ENCODE measurements at places on chromosomes 2 and 18.

DNA sequence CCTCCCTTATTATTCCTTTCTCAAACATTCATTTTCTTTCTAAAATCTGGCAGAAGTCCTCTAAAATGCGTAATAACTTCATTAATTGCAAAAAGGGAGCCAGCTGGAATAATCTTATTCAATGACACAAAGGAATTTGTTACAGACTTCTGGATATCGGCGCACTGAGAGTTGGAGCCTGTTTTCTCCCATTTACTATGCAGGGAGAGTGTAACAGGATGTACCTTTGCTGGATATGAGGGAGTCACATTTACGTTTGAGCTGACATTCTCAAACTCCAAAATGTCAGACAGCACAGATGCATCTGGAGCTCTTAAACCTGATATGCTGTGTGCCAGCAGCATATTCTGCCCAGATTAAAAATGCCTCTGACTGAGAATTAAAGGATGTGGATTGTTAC is 275.3 kb downstream of the TMX3 start:
- no peak for DNase-seq

GRCh38 chr2:137670111-137670510 is 294.2 kb upstream of the HNMT start:
- DNase-seq: no peak

- no peak for DNase-seq
Measured at GRCh38 chr2:69789175-69789721, 40.2 kb upstream of the GMCL1 start.

- DNase-seq: no peak
Measured at GRCh38 chr2:176432434-176432833, 163.2 kb downstream of the MTX2 start.

DNA sequence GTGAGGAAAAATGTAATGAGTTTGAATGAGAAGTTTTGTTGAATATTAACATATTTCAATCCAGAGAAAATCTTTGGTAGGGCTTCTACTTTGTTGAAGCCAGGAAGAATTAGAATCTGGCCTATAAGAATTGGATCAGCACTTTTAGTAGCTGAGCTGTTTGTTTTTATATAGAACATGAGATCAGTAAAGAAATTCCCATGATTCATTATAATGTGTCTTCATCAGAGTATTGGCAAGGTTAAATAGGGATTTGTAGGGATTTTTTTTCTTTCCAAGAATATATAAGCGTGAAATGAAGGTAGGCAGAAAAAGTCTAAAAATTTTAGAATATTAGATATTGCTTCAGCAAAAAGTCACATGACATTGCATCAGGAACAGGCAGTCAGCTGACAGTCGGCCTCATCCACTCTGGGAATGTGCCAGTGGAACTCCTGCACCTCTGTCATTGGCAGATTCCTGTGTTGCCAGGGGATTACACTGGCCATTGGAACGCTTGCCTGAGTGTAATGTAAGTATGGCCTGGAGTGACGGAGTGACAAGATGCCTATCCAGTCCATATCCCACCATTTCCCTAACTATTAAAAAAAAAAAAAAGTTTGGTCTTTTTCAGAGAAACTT is 60.6 kb downstream of the SERTAD2 start:
- DNase-seq: no peak

- DNase-seq: no peak
Measured at GRCh38 chr2:83859553-83859952, 599.5 kb downstream of the SUCLG1 start.

DNA sequence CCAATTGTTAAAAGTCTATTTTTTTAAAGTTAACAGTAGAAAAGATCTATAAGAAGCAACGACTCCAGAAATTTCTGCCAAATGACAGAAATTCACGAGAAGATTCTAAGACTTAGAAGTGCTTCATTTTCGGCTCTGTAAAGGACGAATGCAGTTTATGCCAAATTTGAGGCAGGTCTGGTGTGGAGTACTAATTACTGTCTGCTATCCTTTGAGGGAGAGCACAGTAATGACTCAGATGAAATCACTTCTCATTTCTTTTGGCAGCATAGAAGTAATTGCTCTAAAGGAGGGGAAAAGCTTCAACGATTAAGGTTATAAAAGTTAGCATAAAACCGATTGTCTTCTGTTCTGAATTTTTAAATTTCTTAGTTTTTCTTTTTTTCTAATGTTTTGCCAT is 11.4 kb downstream of the G6PC2 start:
- peak; percentile 30 for DNase-seq

GRCh38 chr2:70717431-70718038 is 50.5 kb downstream of the ADD2 start:
- DNase-seq: no peak

GRCh38 chr18:34522603-34523002 is 187.5 kb upstream of the DTNA start:
- DNase-seq: no peak

DNA sequence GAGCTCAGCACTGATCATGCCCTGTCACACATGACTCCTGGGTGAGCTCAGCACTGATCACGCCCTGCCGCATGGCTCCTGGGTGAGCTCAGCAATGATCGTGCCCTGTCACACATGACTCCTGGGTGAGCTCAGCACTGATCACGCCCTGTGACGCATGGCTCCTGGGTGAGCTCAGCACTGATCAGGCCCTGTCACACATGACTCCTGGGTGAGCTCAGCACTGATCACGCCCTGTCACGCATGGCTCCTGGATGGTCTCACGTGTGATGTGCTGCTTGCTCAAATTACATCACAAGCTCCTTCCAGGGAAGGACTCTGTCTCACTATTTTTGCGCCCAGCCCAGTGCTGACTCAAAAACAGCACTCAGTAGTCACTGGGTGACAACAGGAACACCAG is 258.0 kb downstream of the HDAC4 start:
- DNase-seq: no peak

GRCh38 chr2:107419191-107419590 is 407.5 kb upstream of the RGPD4 start:
- no peak for DNase-seq

DNA sequence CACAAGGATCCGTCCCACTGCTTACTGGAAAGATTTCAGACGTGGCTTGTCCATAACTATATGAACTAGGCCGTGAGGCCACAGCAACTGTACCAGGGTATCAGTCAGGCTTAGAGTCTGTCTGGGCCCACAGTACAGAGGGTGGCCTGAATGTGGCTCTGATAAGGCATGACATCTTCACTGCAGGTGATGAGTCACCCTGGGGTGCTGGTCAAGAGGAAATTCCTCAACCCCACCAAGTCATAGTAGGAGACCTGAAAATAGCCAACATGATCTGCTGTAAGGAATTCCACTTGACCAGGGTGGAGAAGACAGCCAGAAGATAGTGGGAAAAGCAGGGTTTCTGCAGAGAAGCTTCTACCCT is 107.7 kb downstream of the INHBB start:
- no peak for DNase-seq

- DNase-seq: no peak
Measured at GRCh38 chr2:29400930-29401653, 285.9 kb downstream of the CLIP4 start.

GRCh38 chr2:234363011-234363487 is 133.8 kb downstream of the ARL4C start:
- DNase-seq: no peak

DNA sequence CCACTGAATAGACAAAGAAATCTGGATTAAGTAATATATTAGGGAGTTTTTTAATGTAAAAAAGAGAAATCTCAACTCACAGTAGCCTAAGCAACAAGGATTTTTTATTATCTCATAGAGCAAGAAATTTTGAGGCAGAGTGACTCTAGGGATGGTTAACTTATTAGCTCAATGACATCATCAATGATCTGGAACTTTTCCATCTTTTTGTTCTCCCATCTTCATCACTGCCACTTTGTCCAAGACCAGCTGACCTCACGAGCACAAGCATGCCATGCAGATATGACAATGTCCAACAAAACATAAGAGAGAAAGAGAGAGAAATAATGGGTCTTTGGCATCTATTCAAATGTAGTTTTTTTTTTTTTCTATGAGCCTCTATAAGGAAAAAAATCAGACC is 211.8 kb upstream of the RND3 start:
- DNase-seq: no peak

All from KBM-7 (cell line).